ENCODE measurements at places on chromosomes 6 and 20. TPM values are rescaled to one million over a fixed set of nuclear protein-coding genes. Genes with fewer than 3 reads are reported as not detected.
A peak's percentile ranks its signal among the peaks of the same experiment; 100 is the strongest.

Gene DDX43
- total RNA-seq: 12.2 TPM

GRCh38 chr6:107045826-107046675 lies 18.1 kb downstream of the MTRES1 start:
- no peak for DNase-seq

DNA sequence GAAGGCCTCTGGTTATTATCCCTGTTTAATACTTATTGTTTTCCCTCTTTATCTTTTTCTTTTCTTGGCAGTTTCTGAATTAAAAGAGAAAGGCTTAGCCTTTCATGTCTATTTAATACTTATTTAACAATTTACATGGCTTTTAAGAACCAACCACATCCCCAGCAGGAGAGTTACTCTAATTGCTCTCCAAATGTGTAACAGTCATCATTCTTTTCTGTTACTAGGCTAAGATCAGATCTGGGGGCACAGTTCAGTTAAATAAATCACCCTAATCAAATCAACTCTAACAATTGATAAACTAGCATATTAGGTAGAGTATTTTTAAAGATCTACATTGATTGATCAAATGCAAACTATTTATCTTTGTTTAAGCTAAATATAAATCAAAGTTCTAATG lies 54.1 kb upstream of the NT5E start:
- no peak for DNase-seq

DNA sequence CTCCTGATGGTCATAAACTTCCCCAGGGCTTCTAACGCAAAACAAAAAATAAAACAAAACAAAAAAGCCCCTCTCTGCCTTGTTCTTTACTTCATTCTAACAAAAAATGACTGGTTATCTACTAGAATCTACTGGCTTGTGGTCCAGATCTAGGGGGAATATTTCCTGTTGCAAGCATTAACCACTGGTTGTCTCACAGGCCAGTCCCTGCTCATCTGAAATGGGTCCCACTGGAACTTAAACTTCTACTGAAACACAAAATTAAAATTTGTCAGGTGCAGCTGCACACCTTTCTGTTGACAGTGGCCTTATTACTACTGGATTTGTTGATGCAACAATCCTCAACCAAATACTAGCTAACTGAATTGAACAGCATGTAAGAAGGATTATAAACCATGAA lies 5.5 kb downstream of the SIRPG start:
- DNase-seq: no peak

Gene RSPO4
- total RNA-seq: not detected

DNA sequence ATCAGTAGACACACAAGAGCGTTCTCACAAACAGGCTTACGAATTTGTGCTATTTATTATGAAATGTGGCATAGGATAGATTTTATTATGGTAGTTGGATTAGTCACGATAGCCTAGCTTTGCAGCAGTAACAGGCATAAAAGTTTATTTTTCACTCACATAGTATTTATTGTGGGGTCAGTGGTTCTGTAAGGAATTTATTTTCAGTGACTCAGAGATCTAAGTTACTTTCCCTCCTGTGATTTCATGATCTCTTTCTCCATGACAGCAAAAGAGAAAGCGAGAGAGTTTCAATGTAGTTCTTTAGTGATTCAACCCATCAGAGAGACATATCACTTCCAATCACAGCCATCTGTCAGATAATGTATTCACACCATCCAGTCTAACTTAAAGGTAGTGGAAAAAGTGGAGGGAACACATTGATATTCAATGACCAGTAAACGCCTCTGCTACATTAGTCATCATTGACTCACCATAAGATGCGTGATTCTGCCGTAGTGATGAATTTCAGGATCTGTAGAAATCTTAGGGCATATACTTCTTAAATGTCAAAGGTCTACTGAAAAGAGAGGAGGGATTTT lies 605.5 kb downstream of the HDGFL1 start:
- DNase-seq: no peak

GRCh38 chr6:24906314-24906713 lies 29.4 kb downstream of the RIPOR2 start:
- no peak for DNase-seq

- DNase-seq: no peak
Measured at GRCh38 chr6:158109748-158110147, 58.3 kb downstream of the SERAC1 start.

GRCh38 chr6:317448-318144 lies 25.3 kb downstream of the DUSP22 start:
- no peak for DNase-seq

DNA sequence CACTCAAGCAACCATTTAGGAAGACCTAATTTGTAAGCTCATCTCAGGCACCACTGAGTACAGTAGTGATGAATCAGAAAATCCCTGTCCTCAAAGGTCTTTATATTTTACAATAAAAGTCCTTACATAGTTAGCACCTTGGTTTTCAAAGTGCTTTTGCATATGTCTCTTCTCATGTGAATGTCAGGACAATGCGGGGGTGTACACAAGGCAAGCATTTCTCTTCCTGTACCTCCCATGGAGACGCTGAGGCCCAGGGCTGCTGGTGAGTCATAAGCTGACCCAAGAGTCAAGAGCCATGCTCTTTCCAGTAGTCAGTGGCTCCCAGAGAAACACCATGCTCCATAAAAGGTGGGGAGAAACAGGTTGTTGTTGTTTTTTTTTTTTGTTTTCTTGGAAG lies 174.0 kb downstream of the GJA10 start:
- DNase-seq: no peak

Gene CYP39A1
- total RNA-seq: 0.68 TPM

Gene SGK2
- 2.4 TPM for total RNA-seq

Gene LTB
- total RNA-seq: not detected

DNA sequence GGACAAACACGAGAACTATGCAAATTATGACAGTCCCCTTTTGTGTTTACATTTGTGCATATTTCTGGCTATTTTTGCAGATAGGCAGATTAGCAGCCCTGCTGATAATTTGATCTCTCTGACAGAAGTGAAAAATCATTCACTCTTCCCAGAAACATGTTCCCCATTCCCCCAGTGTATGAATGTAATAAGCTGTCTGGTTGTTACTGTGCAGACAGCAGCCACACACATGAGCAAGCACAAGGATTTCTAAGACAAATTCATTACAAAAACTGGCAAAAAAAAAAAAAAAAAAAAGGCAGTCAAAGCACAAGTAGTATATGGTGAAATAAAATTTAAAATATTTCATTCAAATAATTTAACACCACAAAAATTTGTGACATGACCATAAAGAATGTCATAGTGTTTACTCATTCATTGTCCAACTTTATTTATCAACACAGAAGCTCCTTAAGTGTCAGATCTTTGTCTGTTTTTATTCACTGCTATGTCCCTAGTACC lies 95.5 kb upstream of the VGLL2 start:
- DNase-seq: no peak

DNA sequence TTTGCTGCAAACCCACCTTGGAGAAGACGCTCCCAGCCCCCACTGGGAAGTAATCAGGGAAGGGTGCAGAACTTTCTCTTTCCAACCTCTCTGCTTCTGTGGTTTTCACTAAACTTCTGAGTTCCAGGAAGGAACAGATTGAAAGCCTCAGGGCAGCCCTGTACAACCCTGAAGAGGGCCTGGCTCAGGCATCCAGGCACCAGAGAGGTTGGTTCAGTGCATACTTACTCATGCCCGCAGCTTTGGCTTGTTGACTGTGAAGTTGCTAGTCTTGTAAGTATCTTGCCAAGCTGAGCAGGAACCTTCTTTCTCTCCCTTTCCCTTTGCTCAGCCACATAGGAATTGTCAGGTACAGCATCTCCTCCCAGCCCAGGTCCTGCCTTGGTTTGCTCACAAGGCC lies 272.2 kb upstream of the FOXQ1 start:
- no peak for DNase-seq

- DNase-seq: no peak
Measured at GRCh38 chr6:91097364-91097763, 510.5 kb upstream of the MAP3K7 start.

- DNase-seq: no peak
Measured at GRCh38 chr20:10022625-10023024, 12.2 kb upstream of the ANKEF1 start.

- peak; percentile 28 for DNase-seq
Measured at GRCh38 chr6:24494821-24495795, at the start of gene ALDH5A1. ALDH5A1 (plus strand) TSS chr6:24494969; CDS start chr6:24494997, 28 bp downstream.

GRCh38 chr6:40054186-40054585 lies 119.9 kb upstream of the MOCS1 start:
- DNase-seq: no peak

GRCh38 chr6:5163247-5163646 lies 78.1 kb downstream of the PPP1R3G start:
- no peak for DNase-seq

DNA sequence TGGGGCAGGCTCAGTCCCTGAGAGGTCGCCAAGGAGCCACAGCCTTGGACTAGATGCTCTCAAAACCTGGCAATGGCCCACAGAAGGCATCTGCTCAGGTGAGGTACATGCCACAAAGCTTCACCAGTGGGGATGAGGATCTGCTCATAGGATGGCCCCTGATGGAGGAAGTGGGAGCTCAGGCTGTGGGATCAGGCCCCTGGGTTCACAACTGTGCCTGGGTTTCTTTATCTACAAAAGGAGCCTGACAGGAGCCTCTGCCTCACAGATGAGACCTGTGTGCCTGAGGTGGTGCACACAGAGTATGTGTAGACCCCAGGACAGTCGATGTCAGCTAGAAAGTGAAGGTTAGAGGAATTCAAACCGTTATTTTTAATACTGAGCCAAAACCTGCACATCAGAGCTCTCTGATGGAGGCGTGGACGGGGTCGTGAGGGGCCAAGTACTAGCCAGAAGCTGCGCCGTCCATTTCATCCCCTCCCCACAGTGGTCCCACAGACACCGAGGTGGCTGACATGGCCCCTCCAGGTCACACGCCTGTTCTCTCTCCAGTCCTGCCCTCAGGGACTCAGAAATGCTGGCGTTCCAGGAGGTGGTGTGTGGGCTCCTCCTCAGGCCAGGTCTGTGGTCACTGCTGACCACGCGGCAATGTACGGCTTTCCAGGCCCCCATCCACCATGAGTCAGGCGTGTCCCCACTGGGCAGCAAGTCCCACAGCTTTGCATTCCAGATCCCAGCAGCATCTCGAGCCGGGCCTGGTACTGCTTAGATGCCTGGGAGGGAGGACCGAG lies 33.3 kb downstream of the NTSR1 start:
- no peak for DNase-seq

Gene LY6G5C
- not detected for total RNA-seq

- DNase-seq: no peak
Measured at GRCh38 chr6:105983763-105984162, 102.4 kb upstream of the PRDM1 start.

DNA sequence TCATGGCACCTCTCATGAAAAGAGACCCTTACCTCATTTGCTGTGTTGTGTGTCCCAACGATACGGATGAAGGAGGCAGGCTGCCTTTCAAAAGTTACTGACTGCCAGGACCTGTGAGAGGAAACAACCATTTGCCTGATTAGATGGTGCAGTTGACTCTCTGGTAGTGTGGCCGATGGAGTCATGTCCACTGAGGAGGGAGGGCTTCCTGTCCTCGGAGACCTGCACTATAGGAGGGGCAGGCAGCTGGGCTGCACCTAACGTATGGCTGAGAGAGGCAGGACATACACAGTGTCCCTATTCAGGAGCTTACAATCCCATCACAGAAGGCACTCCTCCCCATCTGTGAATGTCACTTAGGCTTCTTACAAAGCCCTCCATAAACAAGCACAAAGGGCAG lies 373.0 kb downstream of the ZFAND3 start:
- no peak for DNase-seq

GRCh38 chr6:14312587-14312986 lies 195.0 kb downstream of the CD83 start:
- DNase-seq: no peak

GRCh38 chr6:79215213-79215824 lies 19.2 kb downstream of the HMGN3 start:
- DNase-seq: no peak

Gene HLA-DRB5
- not detected for total RNA-seq

Gene HLA-DMB
- 34.4 TPM for total RNA-seq

- no peak for DNase-seq
Measured at GRCh38 chr6:168331058-168331457, 11.5 kb upstream of the DACT2 start.

GRCh38 chr20:8244637-8245036 lies 112.6 kb downstream of the PLCB1 start:
- no peak for DNase-seq

DNA sequence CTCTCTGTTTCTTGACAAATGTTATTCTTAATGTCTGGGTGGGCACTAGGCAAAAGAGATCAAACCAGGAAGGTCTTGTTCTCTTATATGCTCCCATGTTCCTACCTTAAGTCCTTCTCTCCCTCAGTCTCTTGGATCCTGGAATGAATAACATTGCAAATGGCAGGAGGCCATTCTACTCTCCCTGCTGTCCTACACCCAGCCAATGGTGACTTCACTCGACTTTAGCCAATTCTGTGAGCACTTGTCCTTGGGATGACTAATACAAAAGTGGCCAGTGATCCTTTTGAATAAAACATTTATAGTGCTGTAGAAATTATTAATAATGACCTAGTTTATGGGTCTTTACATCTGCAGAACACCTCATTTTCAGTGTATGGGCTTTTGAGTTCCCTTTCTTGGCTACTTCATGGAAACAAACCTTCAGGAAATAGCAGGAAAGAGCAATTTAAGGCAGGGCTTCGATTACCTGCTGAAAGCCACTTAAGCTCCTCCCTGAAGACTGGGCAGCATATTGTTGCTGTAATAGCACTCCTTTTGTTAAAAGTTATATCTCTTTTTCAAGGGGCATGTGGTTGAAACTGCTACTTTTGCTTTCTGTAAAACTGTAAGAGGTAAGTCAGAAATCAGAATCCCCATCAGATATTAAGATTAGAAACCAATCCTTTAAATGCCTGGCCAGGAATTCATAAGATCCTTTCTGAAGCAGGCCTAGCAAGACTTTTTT lies 10.5 kb downstream of the OTOR start:
- no peak for DNase-seq

DNA sequence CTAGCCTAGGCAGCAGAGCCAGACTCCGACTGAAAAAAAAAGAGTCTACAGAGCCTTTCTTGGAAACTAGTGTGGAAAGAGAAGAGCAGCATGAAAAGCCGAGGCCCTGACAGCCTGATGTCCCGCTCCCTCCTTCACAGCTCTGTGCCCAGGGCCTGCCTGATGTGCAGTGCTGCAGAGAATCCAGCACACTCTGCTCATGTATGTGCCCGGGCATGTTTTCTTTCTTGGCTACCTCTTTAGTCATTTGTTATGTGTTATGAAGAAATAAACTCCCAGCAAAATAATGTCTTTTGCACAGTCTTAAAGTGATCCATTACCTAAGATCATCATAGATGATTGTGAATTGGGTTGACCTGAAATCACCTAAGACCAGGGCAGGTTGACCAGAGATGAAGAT lies 78.1 kb upstream of the EZR start:
- no peak for DNase-seq

Measured in thoracic aorta (tissue), 2 donors.